ENCODE measurements at places on chromosomes 3 and 15. TPM values are rescaled to one million over a fixed set of nuclear protein-coding genes. Genes with fewer than 3 reads are reported as not detected.
A peak's percentile ranks its signal among the peaks of the same experiment; 100 is the strongest.

DNA sequence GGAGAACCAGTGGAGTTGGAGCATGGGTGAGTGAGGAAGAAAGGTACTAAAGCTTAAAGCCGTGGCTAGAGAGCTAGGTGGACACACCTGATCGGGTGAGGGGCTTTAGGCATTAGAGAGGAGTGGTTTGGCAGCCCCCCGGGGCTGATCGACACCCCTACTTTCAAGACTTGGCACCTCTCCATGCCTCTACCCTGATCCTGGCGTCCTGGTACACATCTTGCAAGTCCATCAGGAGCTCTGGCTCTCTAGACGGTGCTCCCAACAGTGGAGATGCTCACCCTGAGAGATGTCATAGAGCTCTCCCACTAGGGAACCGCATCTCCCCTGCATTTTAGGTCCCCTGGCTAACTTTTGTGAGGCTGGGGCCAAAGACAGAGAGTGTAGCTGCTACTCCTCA is 98.1 kb downstream of the XXYLT1 start:
- no peak for DNase-seq

- DNase-seq = no peak
Measured at GRCh38 chr3:60886518-60886917, 364.7 kb downstream of the FHIT start.

DNA sequence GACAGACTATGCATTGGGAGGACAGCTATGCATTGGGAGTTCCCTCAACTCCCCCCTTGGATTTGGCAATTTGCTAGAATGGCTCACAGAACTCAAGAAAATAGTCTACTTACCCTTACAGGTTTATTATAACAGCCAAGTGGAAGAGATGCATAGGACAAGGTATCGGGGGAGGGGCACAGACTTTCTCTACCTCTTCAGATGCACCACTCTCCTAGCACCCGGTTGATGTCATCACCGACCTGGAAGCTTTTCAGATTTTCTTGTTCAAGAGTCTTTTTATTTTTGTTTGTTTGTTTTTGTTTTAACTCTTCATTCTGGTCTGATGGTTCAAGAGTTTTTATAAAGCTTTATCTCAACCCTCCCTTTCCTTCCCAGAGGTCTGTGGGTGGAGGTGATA is 20.7 kb upstream of the ADAMTS9 start:
- no peak for DNase-seq

- DNase-seq = no peak
Measured at GRCh38 chr15:97561529-97561928, 399.0 kb upstream of the ARRDC4 start.

Gene AGTR1
- 0.91 TPM for total RNA-seq

GRCh38 chr15:84600331-84600686 is 500 bp upstream of the ZSCAN2 start:
- peak; percentile 76 for DNase-seq
